Thyroid gland (tissue), 4 donors: ENCODE measurements at places on chromosomes 4 and X. TPM values are rescaled to one million over a fixed set of nuclear protein-coding genes. Genes with fewer than 3 reads are reported as not detected.

TNIP3 gene
- total RNA-seq: not detected

PWWP3B gene
- total RNA-seq: 25.4 TPM

STOX2 gene
- 27.3 TPM for total RNA-seq

PDE5A gene
- total RNA-seq: 28.1 TPM

CLDN2 gene
- 0.29 TPM for total RNA-seq

ENOX2 gene
- 11.8 TPM for total RNA-seq

GC gene
- total RNA-seq: not detected

HSD17B13 gene
- total RNA-seq: 0.33 TPM

NAP1L5 gene
- total RNA-seq: 16.3 TPM

SSX4 gene
- not detected for total RNA-seq

MXD4 gene
- total RNA-seq: 102 TPM

QRFPR gene
- total RNA-seq: not detected

DNA sequence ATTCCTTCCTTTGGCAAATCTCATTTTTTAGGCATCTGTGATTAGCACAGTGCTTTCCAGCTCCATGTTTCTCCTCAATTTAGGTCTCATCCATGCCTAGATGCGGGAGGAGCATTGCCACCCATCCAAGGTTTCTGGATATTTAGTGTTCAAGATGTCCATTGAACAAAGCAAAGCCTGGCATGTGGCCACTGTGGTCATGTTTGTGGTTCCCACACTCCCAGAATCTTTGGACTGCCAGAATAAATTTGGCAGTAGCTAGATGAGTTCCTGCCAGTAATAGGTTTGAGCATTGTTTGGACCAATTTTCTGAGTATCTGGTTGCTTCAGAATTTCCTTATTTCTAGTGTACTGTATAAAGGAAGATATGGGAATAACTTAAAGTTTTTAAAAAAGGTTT, 1124.1 kb downstream of the ADGRL3 start:
- DNase-seq: no peak

GRCh38 chrX:143661286-143661685, 25.4 kb upstream of the SLITRK4 start:
- DNase-seq: no peak

DNA sequence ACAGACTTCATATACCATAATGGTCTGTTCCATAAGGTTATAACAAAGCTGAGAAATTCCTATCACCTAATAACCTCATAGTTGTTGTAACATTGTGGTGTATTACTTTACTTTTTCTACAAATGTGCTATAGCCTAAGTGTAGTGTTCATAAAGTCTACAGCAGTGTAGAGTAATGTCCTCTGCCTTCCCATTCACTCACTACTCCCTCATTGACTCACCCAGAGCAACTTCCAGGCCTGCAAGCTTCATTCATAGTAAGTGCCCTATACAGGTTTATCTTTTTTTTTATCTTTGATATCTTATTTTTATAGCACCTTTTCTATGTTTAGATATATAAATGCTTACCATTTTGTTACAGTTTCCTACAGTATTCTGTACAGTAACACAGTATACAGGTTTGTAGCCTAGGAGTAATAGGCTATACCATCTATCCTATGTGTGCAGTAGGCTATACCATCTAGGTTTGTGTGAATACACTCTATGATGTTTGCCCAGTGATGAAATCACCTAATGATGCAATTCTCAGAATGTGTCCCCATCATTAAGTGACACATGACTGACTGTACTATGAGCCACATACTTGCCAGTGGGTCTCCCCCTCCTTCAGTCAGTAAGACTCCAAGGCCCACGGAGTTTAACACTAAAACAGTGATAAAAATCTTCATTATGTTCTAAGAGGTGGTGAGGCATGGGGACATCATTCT, 299.9 kb downstream of the UNC5C start:
- no peak for DNase-seq

DNA sequence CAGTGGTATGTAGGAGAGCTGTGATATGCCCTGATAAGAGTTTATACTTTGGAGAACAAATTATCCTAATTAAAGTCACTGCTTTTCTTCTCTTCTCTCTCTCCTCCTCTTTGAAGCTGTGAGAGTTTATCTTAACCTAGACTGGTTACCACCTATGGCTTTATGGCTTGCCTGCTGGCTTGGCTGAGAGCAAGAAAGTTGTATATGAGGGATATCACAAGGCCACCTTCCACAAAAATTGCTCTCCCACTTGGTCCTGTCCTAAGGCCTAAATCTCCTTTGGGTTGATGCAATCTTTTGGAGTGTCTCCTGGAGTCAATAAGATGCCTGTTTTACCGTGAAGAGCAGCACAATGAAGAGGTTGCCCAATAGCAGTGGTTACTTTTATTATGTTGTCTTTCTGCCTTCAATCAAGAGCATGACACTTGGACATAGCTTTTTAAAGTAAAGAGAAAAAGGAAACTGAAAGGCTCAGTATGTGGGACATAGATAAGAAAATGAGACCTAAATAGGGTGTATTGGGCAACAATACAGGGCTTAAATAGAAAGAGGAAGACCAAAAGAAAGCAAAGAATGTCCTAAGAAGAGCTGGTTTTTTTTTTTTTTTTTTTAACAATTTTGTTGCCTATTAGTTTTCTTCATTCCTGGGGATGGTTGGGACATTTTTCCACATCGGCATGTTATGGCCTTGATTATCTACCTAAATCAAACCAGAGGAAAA, 9.2 kb downstream of the GUCY1A1 start:
- DNase-seq: no peak

DNA sequence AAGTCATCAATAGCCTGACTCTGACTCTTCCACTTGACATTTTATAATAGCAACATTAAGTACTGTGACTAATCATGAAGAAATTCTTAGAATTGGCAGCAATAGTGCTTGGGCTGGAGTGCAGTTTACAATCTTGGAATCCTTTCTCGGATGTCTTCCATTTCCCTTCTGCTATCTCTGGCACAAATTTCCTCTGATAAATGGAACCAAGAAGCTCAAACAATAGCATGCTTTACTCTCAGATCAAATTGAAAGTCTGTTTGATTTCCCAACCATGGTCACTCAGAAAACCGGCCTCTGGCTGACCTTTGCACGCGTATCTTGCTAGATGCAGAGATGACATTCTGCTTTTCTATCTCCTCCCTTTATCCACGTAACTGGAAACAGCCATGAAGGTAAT, 99.0 kb upstream of the SPANXC start:
- DNase-seq: no peak

DNA sequence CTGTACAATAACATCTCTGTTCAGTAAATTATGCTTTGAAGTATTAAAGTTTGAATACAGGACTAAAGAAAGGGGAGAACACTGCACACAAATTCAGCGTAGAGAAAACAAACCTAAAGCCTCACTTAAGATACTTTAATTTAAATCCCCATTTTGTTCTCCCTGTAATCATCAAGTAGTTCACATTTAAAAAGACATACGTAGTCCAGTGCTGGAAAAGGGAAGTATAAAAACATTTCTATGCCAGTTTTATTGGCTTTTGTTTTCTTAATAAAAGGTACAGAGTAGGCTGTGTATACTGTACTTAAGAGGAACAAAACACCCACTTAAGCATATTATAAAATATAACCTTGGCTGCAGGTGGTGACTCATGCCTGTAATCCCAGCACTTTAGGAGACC, 101.6 kb downstream of the FGF16 start:
- no peak for DNase-seq

- DNase-seq: peak; percentile 80
Measured at GRCh38 chr4:1072830-1073446, 40.4 kb downstream of the RNF212 start.

- no peak for DNase-seq
Measured at GRCh38 chr4:140253556-140254027, 99.6 kb upstream of the MAML3 start.

DNA sequence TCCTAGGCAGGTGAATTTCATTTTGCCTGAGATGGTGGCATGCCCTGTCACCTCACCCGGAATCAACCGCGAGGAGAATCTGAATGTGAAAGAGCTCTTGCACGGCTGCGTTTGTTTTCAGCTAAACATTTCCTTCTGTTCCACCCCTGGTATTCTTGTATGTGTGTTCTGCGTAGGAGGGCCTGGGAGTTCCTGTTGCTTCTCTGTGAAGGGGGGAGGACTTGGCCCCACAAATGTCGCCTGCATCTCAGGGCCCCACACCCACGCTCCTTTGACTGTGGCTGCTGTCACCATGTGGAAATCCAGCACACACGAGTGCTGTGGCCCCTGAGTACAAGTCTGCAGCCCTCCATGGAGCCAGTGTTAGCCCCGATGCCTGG, 45.8 kb upstream of the CLCN4 start:
- DNase-seq: no peak

GRCh38 chrX:53223955-53224859, 800 bp downstream of the KDM5C start:
- DNase-seq: peak; percentile 3

- no peak for DNase-seq
Measured at GRCh38 chrX:22110729-22111494, 78.8 kb downstream of the PHEX start.

DNA sequence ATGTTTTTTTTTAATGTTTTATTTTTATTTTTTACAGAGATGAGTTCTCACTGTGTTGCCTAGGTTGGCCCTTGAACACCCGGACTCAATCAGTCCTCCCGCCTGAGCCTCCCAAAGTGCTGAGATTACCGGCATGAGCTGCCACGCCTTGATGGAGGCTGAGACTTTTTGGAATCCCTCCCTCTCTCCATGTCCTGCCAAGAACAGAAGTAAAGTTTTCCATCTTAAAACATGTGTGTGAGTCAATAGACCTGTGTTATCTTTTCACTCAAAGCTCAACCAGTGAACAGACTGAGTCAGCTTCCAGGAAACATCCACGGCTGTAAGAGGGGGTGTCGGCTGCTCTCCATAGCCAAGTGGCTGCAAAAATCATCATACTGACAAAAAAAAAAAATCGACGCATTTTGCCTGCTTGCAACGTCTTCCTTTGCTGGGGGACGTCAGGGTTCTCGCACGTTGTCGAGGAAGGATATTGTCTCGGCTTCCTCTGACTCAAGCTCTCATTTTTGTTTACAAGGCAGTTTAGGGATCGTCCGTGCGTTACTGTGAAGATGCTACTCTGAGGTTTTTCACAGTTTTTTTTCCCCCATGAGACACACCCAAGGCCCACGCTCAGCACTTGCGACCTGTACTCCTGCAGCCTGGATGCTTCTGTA, 10.0 kb upstream of the ASMTL start:
- DNase-seq: no peak
